ENCODE measurements at places on chromosomes 1 and 21.
A peak's percentile ranks its signal among the peaks of the same experiment; 100 is the strongest.

GRCh38 chr1:39395357-39395831 lies 96.0 kb upstream of the BMP8A start:
- no peak for DNase-seq

DNA sequence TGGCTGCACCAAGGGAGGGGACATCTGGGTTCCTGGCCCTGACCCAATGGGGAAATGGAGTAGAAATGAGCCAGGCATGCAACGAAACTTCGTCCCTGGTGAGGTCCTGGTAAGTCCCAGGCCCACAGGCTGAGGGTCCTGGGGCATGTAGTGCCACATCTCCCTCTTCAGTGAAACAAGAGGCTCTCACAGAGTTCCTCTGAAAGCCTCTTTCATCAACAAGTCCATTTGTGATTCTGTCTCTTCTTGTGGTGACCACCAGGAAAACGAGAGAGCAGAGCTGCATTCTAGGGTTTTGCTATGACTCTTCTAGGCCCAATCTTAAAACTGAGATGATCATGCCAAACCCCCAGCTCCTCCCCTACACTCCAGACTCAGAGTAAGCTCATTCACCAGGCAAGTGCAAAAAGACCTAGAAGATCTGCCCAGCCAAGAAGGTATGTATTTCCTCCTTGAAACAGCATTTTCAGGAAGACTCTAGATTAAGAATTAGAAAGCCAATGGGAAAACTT lies 24.3 kb upstream of the RNF220 start:
- no peak for DNase-seq

- DNase-seq, result no peak
Measured at GRCh38 chr1:53262000-53262399, 23.7 kb upstream of the MAGOH start.

GRCh38 chr1:228016181-228016510 lies 9.3 kb downstream of the WNT3A start:
- DNase-seq, result no peak

DNA sequence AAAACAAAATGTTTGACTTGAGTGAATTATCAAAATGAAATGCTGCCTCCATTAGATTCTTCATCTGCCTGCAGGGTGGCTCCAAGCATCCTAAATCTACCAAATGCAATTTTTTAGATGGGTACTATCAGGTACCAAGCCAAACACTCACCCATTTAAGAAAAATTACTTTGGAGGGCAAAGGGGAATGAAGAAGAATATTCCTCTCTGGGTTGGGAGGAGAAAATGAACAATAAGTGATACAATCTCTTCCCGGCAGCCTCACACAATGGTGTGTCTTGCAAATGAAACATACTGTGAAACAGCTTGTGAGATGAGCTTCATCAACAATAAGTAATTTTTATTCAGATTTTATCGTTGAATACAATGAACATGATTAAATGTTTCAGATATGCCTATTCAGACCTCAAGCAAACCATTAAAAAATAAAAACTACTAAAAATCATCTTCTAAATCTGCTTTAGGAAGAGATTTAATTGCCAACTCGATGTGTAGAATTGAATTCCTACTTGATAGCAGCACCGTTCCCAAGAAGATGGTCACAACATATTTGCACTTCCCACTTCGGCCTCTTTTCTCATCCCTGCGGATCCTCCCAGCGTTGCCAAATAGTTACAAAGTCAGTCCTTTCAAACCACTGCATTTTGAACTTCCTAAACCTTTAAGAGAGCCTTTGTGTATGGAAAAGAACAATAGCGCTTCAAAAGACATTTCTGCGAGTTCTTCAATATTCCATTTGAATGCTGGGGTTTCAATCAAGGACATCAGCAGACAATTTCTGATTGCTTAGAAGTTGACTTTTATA lies 2.7 kb downstream of the DAB1 start:
- no peak for DNase-seq

GRCh38 chr21:24995216-24995615 lies 612.1 kb downstream of the MRPL39 start:
- DNase-seq, result no peak

DNA sequence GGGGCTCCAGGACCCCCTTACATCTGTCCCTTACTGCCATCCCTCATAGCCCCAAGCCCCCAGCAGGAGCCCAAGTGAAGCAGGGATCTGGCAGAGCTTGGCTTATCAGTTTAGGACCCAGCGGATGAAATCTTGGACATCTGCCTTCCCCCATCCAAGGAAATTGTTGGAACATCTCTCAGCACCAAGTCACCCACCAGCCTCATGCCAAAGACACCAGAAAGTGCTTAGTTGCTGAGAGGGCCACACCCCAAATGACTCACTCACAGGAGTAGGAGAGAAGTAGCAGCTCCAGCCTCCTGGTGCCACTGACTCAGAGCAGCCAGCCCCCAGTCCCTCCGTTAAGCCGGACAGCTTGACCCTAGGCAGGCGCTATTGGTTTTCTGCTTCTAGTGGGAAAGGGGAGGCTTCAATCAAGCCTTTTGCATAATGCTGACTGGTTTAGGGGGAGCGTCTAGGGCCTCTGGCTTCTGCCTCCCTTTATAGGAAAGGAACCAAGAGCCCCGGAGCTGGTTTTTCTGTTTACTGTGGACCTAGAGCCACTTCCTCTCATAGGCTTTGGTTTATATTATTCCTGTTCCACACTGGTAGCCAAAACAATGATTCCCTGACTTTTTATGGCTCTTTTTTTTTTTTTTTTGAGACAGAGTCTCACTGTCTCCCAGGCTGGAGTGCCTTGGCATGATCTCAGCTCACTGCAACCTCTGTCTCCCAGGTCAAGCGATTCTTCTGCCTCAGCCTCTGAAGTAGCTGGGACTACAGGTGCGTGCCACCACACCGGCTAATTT lies 114.2 kb upstream of the IPO9 start:
- peak; percentile 94 for DNase-seq

DNA sequence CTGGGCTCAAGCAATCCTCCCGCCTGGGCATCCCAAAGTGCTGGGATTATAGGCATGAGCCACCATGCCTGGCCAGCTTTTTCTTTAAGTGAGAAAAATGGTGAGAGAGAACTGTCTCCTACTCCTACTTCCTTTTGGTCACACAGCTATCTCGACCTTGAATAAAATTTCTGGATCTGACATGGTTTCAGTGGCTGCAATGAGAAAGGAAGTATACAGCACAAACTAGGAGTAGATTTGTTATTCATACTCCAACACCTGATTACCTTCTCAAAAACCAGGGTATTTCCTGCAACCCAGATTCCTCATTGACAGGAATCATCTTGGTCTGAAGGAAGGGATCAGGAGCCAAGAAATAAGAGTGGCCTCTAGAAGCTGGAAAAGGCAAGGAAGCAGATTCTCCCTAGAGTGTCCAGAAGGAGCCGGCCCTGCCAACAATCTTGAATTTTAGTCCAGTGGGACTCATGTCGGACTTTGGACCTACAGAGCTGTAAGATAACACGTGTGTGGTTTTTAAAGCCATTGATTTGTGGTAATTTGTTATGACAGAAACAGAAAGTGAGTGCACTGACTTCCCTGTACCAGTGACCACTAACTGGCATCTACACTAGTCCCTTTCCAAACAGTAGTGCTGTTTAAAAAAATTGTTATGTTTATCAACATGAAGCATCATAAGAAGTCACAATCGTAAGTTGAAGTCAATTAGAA lies 516.6 kb downstream of the SMYD3 start:
- DNase-seq, result no peak

DNA sequence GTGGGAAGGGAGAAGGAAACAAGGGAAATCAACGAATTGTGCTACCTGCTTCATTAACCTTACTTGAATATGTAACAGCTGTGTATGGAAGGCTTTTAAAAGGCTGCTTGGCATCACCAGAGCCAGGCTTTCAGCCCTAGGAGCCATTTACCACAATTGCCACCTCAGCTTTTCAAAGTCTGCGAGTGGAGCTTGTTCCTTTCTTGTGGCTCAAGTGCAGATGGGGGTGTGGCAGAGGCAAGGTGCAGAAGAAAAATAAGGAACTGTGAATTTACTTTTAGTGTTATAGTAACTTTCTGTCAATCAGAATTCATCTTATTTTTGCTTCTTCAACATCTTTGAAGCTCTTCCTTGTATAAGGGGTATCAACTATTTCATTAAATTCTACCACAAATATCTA lies 17.6 kb downstream of the CLCA2 start:
- DNase-seq, result no peak

- no peak for DNase-seq
Measured at GRCh38 chr1:204045430-204045829, 27.5 kb upstream of the SOX13 start.

GRCh38 chr1:87916965-87917364 lies 588.3 kb downstream of the LMO4 start:
- DNase-seq, result no peak

GRCh38 chr1:10941891-10942541 lies 70.4 kb upstream of the TARDBP start:
- peak; percentile 33 for DNase-seq

GRCh38 chr21:43926196-43926595 lies 61.2 kb downstream of the AGPAT3 start:
- DNase-seq, result no peak

GRCh38 chr1:119626841-119627240 lies 21.2 kb downstream of the ZNF697 start:
- peak; percentile 28 for DNase-seq

DNA sequence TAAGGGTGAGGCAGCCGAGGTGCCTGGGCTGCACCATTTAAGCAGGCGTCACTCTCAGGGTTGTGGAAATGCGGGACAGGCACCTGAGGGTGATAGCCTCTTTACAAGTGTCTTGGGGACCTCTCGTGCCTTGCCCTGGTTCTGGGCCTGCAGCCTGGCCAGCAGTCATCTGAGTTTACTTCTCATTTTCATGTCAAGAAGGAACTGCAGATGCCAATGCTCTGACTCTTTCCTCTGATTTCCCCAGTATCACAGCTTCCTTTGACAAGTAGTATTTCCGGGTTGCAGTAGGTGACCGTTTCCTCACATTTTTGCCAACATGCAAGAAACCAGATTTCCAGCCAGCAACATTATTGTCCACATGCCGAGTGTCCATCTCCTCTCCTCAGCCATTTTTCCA lies 286.9 kb downstream of the DISC1 start:
- DNase-seq, result no peak

GRCh38 chr1:69967245-69967766 lies 238.1 kb downstream of the LRRC40 start:
- DNase-seq, result no peak

GRCh38 chr1:75100481-75101092 lies 33.6 kb upstream of the LHX8 start:
- DNase-seq, result no peak

DNA sequence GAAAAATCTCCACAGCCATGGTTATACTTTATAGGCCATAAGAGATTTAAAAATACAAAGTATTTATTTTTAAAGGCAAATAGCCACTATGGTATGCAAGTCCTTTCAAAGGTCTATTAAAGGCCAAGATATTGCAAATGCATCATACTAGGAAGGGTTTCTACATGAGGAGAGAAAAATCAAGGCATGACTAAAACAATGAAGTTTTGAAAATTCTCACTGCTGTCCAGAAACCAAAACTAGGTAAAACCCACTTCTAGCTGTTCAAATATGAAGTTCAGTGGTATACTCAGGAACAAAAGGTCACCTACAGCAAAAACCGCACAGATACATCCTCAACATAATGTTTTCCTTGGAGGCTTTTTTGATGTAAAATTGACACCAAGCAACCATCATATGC lies 75.0 kb downstream of the EPS15 start:
- no peak for DNase-seq

DNA sequence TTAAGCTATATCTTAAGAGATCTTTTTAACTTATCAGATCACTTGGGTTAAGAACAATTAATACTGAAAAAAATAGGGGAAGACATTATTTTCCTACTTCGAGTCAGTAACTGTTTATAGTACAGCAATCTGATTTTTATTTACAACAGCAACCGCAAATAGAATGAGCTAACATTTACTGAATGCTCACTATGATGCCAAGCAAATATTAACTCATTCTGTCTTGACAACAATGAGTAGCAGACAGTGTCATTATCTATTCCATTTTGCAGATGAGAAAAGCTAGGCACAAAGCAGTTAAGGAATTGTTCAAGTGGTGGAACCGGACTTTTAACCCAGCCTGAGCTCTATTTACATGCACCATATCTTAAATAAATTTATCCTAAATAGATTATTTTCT lies 273.7 kb downstream of the NTNG1 start:
- DNase-seq, result no peak

GRCh38 chr1:172107316-172107975 lies 266.1 kb downstream of the DNM3 start:
- peak; percentile 11 for DNase-seq

- DNase-seq, result no peak
Measured at GRCh38 chr1:197606168-197606845, 169.0 kb downstream of the DENND1B start.

GRCh38 chr1:27118440-27118689 lies 36.6 kb downstream of the SLC9A1 start:
- no peak for DNase-seq

GRCh38 chr1:6245869-6246496 lies 2.0 kb downstream of the HES3 start:
- DNase-seq, result peak; percentile 90

GRCh38 chr1:222817529-222817928 lies 2.7 kb downstream of the DISP1 start:
- DNase-seq, result no peak

DNA sequence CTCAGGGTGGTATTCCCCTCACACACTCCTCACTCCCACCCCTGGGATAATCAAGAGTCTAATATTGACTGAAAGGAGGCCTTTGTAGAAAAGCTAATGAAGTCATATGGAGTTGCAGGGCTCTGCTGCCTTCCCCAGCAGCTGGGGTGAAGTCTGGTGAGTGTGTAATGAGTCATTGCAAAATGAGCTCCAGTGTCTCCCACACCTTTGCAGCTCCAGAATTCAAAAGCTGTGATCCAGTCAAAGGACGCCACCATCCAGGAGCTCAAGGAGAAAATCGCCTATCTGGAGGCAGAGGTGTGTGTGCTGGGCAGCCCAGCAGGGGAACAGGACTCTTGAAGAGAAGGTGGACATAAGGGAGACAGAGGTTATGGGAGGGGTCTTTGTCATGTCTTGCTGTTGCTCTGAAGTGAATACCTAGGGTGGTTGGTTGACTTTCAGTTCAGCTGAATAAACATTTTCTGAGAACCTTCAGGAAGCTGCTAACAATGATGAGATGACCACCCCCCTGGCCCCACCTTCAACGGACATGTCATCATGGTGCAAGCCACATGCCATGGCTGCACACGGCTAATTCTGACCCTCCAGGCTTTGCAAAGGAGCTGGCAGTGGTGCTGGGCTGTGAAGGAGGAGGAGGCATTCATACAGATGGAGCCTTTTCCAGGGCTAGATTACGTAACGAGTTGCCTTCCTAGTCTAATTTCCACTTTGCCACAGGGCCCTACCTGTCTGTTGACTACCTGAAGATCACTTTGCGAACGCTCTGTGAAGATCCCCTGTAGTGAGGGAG lies 32.2 kb upstream of the SNX27 start:
- no peak for DNase-seq

Measured in NCI-H446 (cell line).